ENCODE measurements at places on chromosomes 5 and 9.

GRCh38 chr5:57736716-57737115 is 254.1 kb upstream of the ACTBL2 start:
- no peak overlapping the region for H3K4me3 ChIP-seq
- DNase-seq = no peak
- no peaks in the 10 kb centered on the region for H3K4me1 ChIP-seq
- no peak overlapping the region for H3K27ac ChIP-seq
- H3K36me3 ChIP-seq = no peaks in the 10 kb centered on the region
- H3K27me3 ChIP-seq = peaks cover 20% of the 10 kb centered on the region

DNA sequence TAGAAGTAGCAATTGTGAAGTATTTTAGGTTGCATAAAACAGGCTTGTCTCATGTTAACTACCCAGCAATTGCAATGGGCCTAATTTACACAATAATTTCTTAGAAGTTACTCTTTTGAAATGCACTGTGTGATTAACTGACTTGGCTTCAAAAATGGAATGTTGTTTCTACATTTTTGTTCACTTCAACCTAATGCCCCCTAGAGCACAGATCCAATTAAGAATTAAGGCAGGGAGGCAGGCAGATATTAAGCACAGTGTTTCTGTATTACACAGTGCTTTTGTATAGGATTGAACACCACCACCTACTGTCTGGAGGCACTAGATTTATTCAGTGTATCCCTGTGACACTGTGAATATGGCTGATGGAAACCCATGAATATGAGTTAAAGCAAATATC is 302.1 kb downstream of the FBXL17 start:
- H3K27me3 ChIP-seq = no peaks in the 10 kb centered on the region
- H3K4me3 ChIP-seq = no peak overlapping the region
- DNase-seq = no peak
- no peaks in the 10 kb centered on the region for H3K36me3 ChIP-seq
- H3K27ac ChIP-seq = no peak overlapping the region

- H3K4me3 ChIP-seq = no peak overlapping the region
- no peak for DNase-seq
Observed at GRCh38 chr9:111949919-111950318, 53.3 kb downstream of the UGCG start.

DNA sequence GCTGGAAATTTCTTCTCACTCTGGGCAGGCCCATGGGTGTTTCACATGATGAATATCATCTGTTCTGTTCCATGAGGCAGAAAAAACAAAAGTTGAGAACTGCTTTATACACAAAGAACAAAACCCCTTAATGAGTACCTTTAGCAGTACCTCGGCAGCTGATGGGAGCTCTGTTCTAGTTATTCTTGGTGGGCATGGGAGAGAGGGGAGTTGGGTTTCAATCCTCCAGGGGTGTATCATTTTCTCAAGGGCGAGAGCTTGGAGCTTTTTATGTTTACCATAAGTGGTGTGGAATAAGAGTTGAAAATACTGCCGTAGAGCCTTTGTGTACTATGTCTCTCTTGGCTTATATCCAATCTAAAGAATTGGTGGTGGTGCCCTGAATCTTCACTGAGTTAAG is 103.3 kb upstream of the ZNF608 start:
- H3K27ac ChIP-seq = no peak overlapping the region
- no peaks in the 10 kb centered on the region for H3K27me3 ChIP-seq
- no peaks in the 10 kb centered on the region for H3K4me1 ChIP-seq
- no peak overlapping the region for H3K4me3 ChIP-seq
- no peaks in the 10 kb centered on the region for H3K36me3 ChIP-seq

- H3K36me3 ChIP-seq = peaks cover 5% of the 10 kb centered on the region
- H3K4me3 ChIP-seq = no peak overlapping the region
- peaks cover 33% of the 10 kb centered on the region for H3K4me1 ChIP-seq
- H3K27ac ChIP-seq = peak overlapping the region; percentile 88
Observed at GRCh38 chr5:154047324-154047723, 8.6 kb downstream of the MFAP3 start.

DNA sequence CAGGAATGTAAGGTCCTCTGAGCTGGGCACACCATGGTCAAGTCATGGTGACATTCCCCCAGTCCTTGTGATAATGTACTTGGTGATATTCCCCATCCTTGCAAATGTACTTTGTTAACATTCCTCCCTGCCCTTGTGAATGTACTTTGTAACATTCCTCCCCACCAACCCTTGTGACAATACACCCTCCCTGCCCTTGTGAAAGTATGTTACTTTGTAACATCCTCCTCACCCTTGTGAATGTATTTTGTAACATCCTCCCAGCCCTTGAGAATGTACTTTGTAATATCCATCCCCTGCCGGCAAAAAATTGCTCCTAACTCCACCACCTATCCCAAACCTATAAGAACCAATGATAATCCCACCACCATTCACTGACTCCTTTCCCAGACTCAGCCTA is 53.3 kb downstream of the RAPGEF6 start:
- H3K27ac ChIP-seq = no peak overlapping the region
- H3K36me3 ChIP-seq = peaks cover 6% of the 10 kb centered on the region
- DNase-seq = no peak
- no peak overlapping the region for H3K4me3 ChIP-seq
- no peaks in the 10 kb centered on the region for H3K27me3 ChIP-seq

GRCh38 chr9:128473104-128473503 is 17.3 kb downstream of the ODF2 start:
- H3K4me1 ChIP-seq = peaks cover 5% of the 10 kb centered on the region
- DNase-seq = no peak
- H3K27ac ChIP-seq = no peak overlapping the region
- H3K4me3 ChIP-seq = no peak overlapping the region

- H3K4me1 ChIP-seq = peaks cover 3% of the 10 kb centered on the region
- H3K27ac ChIP-seq = no peak overlapping the region
- no peak overlapping the region for H3K4me3 ChIP-seq
- DNase-seq = no peak
- H3K36me3 ChIP-seq = no peaks in the 10 kb centered on the region
- no peaks in the 10 kb centered on the region for H3K27me3 ChIP-seq
Observed at GRCh38 chr5:146717951-146718350, 160.6 kb downstream of the PPP2R2B start.

DNA sequence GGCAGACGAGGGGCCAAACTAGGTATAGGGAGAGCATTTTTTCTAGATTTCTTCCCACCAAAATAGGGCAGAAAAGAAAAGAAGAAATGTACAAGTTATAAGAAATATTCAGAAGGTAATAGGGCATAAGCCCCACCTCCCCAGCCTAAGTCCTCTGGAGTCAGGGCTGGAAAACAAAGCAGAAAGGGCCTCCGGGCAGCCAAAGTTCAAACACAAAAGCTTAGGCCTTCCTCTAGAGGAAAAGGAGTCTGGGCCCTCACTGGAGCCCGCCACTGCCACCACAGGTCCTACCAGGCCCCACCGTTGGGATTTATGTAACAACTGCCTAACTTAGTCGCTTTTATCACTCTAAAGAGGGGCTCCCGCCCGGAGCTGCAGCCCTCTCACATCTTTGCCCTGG is 27.6 kb downstream of the TBC1D2 start:
- H3K4me3 ChIP-seq = no peak overlapping the region
- H3K36me3 ChIP-seq = peaks cover 4% of the 10 kb centered on the region
- H3K4me1 ChIP-seq = peaks cover 6% of the 10 kb centered on the region
- no peak for DNase-seq

- peaks cover 6% of the 10 kb centered on the region for H3K27me3 ChIP-seq
- H3K27ac ChIP-seq = no peak overlapping the region
- no peak for DNase-seq
- no peak overlapping the region for H3K4me3 ChIP-seq
- H3K36me3 ChIP-seq = no peaks in the 10 kb centered on the region
Observed at GRCh38 chr5:168244838-168245559, 46.4 kb upstream of the WWC1 start.

DNA sequence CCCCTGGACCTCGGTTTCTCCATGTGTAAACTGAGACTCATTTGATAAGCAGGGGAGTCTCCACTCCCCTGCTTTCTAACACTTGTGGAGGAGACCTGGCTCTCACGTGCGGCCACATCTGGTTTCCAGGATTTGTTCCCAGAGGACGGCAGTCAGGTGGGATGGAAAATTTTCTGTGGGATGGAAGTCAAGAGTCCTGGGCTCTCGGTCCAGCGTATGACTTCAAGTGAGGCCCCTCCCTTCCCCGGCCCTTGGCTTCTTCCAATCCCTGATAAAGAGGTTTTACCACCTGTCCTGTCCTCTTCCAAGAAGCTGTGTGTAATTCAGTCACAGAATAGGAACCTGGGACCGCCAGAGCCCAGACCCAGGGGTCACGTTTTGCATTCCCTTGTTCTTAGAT is 35.0 kb downstream of the TMOD1 start:
- no peak overlapping the region for H3K4me3 ChIP-seq
- H3K27me3 ChIP-seq = peaks cover 28% of the 10 kb centered on the region
- H3K4me1 ChIP-seq = no peaks in the 10 kb centered on the region
- no peaks in the 10 kb centered on the region for H3K36me3 ChIP-seq

DNA sequence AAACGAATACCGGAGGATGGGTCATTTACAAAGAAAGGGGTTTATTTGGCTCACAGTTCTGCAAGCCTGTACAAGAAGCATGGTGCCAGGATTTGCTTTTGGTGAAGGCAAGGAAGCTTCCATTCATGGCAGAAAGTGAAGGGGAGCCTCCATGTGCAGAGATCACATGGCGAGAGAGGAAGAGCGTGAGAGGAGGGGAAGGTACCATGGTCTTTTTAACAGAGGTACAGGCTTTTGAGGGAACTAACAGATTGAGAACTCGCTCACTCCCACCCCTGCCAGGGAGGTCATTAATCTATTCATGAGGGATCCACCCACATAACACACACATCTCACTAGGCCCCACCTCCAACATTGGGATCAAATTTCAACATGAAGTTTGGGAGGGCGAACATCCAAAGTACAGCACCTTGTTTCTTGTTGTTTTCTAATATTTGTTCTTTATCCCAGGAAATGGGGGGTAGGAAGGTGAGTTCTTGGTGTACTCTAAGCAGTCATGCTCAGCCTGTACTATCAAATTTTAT is 18.5 kb downstream of the TMC1 start:
- no peak overlapping the region for H3K4me3 ChIP-seq
- no peak overlapping the region for H3K27ac ChIP-seq
- no peaks in the 10 kb centered on the region for H3K27me3 ChIP-seq
- peaks cover 3% of the 10 kb centered on the region for H3K4me1 ChIP-seq

- H3K27ac ChIP-seq = no peak overlapping the region
- no peaks in the 10 kb centered on the region for H3K4me1 ChIP-seq
- H3K36me3 ChIP-seq = no peaks in the 10 kb centered on the region
- H3K27me3 ChIP-seq = no peaks in the 10 kb centered on the region
- H3K4me3 ChIP-seq = no peak overlapping the region
Observed at GRCh38 chr5:98656796-98657195, 116.7 kb upstream of the RGMB start.

GRCh38 chr9:115025721-115026120 is 92.2 kb downstream of the TNC start:
- DNase-seq = no peak
- no peak overlapping the region for H3K27ac ChIP-seq
- no peaks in the 10 kb centered on the region for H3K36me3 ChIP-seq
- H3K4me1 ChIP-seq = peaks cover 11% of the 10 kb centered on the region
- H3K27me3 ChIP-seq = peaks cover 7% of the 10 kb centered on the region

DNA sequence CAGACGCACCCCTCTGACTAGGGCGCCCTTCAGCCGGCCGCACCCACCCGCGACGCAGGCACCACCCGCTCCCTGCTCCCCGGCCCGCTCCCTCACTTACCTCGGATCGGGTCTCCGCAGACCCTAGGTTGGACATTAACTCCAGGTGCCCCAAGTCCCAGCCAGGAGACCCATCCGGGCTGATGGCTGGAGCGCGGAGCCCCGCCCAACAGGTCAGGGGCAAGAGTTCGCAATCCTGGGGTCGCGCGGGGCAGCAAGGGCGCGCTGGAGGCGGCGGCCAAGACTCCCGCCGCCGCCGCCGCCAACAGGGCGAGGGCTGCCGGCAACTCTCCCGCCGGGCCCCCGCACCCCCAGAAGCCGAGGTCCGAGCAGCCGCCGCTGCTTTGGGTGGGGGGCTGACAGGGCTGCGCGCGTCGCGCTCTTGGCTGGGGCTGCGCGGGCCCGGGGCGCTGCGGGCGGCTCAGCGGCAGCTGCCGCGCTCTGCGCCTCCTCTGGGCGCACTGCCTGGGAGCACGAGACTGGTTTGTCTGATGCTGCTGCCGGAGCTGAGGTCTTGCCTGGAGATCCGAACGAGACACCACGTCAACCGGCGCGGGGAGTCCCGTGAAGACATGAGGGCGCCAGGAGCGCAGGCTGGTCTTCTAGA is at the start of gene GDNF:
Gene GDNF, minus strand, starts transcription at position 635 of the 646 bp plus-strand sequence. CDS start 5,245 bp downstream, outside the sequence.
- peaks cover 78% of the 10 kb centered on the region for H3K27me3 ChIP-seq
- H3K36me3 ChIP-seq = no peaks in the 10 kb centered on the region
- H3K4me1 ChIP-seq = peaks cover 10% of the 10 kb centered on the region
- peak within 1 kb of the TSS; percentile 49 for H3K4me3 ChIP-seq
- H3K27ac ChIP-seq = no peak within 1 kb of the TSS
- no peak for DNase-seq

- H3K27me3 ChIP-seq = no peaks in the 10 kb centered on the region
- H3K4me1 ChIP-seq = peaks cover 9% of the 10 kb centered on the region
- DNase-seq = no peak
Observed at GRCh38 chr5:176959051-176959450, 47.5 kb downstream of the UIMC1 start.

DNA sequence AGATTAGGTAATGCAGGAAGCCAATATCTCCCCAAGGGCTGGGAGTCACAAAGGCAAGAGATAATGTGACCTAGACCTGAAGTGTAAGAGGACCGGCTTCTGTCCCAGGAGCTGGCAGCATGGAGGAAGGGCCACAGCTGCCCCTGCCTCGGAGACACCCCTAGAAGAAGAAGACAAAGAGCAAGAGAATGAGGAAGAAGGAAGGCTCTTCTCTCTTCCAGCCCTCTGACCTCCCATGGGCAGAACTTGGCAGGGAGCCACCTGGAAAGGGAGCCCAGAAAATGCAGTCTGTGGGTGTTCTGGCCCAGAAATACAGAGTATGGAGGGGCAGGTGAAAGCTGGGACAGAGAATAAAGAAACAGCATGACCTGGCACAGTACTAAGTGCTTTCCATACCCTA is 151.0 kb downstream of the C5orf15 start:
- peaks cover 3% of the 10 kb centered on the region for H3K36me3 ChIP-seq
- no peak for DNase-seq
- no peak overlapping the region for H3K27ac ChIP-seq
- H3K4me1 ChIP-seq = peaks cover 18% of the 10 kb centered on the region
- no peak overlapping the region for H3K4me3 ChIP-seq

GRCh38 chr9:19938990-19939733 is 150.3 kb upstream of the SLC24A2 start:
- no peak for DNase-seq
- peaks cover 20% of the 10 kb centered on the region for H3K27me3 ChIP-seq
- peaks cover 4% of the 10 kb centered on the region for H3K4me1 ChIP-seq

GRCh38 chr5:76144513-76145274 is 61.5 kb downstream of the SV2C start:
- H3K36me3 ChIP-seq = no peaks in the 10 kb centered on the region
- H3K4me1 ChIP-seq = no peaks in the 10 kb centered on the region

GRCh38 chr5:159734366-159734765 is 181.9 kb upstream of the ADRA1B start:
- no peak overlapping the region for H3K27ac ChIP-seq
- H3K36me3 ChIP-seq = peaks cover 2% of the 10 kb centered on the region
- H3K4me3 ChIP-seq = no peak overlapping the region
- peaks cover 7% of the 10 kb centered on the region for H3K4me1 ChIP-seq
- peaks cover 60% of the 10 kb centered on the region for H3K27me3 ChIP-seq
- DNase-seq = no peak

DNA sequence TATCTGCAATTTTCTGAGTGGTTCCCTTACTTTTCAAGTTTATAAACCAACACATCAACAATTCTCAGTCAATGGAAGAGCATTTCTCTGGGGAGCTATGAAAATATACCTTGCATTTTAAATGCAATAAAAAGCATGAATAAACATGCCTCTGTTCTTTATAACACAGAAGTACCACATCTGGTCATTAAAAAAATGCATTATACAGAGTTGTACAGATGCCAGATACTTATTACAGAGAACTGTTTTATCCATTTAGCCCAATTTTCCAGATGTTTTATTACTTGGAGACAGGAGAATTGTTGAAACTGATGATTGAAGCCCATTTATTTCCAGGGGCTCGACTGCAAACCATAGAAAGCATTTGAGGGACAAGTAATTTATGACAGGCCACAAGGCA is 19.2 kb upstream of the HEXB start:
- H3K27ac ChIP-seq = no peak overlapping the region
- H3K4me1 ChIP-seq = peaks cover 3% of the 10 kb centered on the region
- peaks cover 20% of the 10 kb centered on the region for H3K27me3 ChIP-seq
